Hair follicle dermal papilla cell (primary cell): ENCODE measurements at places on chromosomes 12 and 14. TPM values are rescaled to one million over a fixed set of nuclear protein-coding genes. Genes with fewer than 3 reads are reported as not detected.

Gene BCL11B
- total RNA-seq = 0.36 and 0.81 TPM in 2 replicates

Gene BCL7A
- 5.7 and 6.5 TPM in 2 replicates for total RNA-seq

Gene EFS
- total RNA-seq = 28.9 and 31.2 TPM in 2 replicates

Gene FAM181A
- total RNA-seq = not detected in 2 replicates

Gene RHEBL1
- 0.36 TPM in 1 of 2 replicates, not detected in the other for total RNA-seq
